ENCODE measurements at places on chromosomes 2 and 18.

- no peak for DNase-seq
Observed at GRCh38 chr18:55380589-55380988, 207.4 kb downstream of the TCF4 start.

DNA sequence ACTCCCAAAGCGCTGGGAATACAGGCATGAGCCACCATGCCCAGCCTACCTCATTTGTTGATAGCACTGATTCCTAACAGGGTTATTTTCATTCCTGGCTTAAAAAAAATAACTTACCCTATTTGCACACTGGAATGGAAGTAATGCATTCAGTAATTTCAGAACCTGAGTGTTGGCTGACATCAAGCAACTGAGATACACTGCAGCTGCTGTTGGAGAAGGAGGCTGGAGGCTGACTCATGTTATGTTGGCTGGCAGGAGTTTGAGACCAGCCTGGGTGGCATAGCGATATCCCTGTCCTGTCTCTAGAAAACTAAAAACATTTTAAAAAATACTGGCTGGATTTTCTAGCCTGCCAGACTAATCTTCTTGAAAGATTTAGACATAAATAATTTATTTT, 385.1 kb upstream of the MEX3C start:
- no peak for DNase-seq

GRCh38 chr2:217930761-217931563, 71.8 kb downstream of the TNS1 start:
- DNase-seq, result no peak

DNA sequence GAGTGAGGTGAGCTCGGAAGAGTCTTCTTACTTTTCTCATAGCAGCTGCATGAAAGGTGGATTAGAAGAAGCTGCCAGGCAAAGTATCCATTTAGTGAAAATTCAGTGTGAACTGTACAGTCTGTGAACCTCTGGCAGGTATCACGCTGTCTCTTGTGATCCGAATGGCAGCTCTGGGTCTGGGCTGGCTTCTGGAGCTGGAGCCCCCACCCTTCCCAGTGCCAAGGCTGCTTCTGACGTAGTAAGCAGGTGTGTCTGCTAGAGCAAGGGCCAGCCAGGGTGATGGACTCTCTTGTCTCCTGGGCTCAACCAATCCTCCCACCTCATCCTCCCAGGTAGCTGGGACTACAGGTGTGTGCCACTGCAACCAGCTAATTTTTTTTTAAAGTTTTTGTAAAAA, 14.0 kb upstream of the NTSR2 start:
- DNase-seq, result no peak

DNA sequence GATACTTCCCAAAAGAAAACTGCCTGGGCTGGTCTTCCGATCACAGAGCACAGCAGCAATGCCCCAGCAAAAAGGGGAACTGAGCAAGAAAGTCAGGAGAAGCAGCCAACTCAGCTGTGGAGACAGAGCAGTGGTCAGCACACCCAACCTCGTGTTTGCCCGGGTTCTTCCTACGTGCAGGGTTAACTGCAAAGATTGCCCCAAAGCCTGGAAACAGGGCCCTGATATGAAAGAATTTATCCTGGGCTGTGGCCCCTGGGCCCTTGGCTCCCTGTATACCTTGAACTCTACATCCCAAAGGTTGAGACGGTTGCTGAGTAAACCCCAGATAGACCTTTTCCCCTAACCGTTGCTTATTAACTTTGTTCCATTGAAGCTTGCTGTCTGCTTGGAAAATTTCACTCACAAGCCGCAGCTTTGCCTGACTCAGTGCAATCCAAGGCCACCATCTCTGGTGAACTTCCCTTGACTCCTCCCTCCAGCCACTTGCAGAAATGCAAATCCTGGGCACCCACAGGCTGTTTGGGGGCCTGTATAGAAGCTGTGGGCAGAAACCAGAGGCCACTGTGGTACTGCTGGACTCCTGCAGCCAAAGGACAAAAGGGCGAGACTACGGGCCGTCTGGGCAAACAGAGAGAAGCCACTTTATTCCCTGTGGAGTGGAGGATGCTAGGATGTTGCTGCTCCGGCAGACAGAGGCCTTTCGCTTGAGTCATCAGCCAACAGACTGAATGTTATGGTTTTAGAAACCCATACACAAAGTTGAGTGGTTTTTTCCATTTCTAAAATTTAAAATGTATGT, 18.2 kb downstream of the NRP2 start:
- no peak for DNase-seq

GRCh38 chr2:159807183-159808031, 9.4 kb upstream of the CD302 start:
- DNase-seq, result no peak

DNA sequence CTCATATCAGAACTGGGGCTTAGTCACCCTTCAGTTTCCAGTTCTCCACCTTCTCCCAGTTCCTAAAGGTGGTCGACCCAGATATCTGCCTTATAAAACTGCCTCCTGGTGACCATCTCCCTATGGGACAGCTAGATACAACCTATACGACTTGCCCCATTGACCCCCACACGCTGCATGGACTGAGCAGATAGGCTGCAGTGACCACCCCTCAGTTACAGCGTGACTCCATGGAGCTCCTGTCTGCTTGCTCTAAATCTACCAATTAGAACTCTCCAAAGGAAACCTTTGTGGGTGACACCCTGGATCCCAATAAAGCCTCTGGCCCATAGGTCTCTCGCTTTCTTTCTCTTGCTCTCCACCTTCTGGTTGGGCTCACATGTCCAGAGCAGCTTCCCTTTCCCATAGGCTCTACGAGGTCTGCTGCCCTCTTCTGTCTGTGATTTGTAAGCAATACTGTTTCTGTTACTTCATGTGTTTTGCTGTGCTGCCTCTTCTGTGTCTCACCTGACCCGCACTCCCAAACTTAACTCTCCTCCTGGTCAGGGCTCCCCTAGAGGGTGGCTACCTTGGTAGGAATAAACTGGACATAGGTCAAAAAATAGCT, 971.3 kb upstream of the FAM98A start:
- DNase-seq, result no peak

DNA sequence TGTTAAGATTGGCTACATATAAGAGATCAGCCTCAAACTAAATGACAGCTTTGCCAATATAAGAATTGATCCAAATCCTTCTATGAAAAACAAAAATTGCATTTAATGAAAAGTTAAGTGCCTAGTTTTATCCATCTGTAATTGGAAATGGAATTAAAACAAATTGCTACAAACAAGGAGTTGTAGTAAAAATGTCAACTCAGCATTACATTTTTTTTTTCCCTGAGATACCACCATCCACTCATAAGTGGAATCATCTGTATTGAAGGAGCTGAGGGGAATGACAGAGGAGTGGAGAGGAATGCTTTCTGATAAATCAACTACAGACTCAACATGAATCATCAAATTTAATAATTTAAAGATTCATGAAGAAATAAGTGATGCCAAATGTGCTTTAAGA, 601.8 kb downstream of the TMEM182 start:
- DNase-seq, result no peak

DNA sequence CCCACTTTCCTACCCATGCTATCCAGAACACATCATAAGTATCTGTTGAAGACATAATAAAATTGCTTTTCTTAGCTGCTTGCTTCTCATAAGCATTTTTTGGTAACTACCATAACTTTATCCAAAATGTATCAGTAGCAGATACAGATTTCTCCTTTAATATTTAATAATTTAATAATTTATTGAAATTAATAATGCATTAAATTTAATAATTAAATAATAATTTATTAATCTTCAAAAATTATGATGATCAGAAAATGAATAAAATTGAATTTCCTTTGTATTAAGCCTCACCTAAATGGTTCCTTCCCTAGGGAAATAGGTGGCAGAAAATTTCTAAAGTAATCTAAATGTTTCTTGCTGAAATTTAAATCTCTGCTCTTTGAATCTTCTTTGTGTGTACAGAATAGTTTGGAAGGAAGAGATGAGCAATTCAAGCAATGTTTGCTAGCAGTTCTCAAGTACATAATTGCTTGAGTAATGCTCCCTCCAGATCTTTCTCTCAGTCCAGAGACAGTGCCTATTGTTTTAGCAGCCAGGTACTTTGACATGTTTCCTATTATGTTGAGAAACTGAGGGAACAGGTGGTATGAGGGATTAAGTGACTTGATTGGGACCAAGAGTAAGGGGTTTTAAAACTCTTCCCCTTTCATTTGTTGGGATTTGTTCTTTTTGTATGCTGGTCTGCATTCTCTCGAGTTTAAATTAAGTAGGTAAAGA, 123.1 kb upstream of the CYP26B1 start:
- no peak for DNase-seq

- no peak for DNase-seq
Observed at GRCh38 chr18:56647951-56648893, 2.9 kb upstream of the WDR7 start.

DNA sequence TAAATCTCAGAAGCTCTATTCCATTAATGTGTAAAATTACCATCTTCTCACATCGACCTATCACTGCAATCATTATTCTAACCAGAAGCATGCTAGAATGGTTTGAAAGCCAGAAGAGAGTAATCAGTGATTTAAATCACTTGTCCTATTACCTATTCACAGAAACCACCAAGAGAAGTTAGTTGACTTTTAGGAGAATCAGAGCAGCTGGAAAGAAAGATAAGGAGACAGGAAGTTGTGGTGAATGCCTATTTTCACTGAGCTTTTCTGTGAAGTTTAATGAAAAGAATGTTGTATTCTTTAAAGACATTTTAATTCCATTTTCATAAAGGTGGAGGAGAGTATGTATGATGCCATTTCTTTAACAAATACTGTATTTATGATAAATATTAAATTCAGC, 352.6 kb upstream of the CRIM1 start:
- no peak for DNase-seq

GRCh38 chr2:101089419-101089818, 61.8 kb downstream of the TBC1D8 start:
- no peak for DNase-seq

- no peak for DNase-seq
Observed at GRCh38 chr2:104378853-104379374, 475.0 kb upstream of the POU3F3 start.

- DNase-seq, result no peak
Observed at GRCh38 chr2:43515807-43516497, 79.9 kb downstream of the THADA start.

GRCh38 chr2:164913011-164913410, 42.3 kb downstream of the SLC38A11 start:
- no peak for DNase-seq

- DNase-seq, result no peak
Observed at GRCh38 chr2:129379411-129379810, 600.1 kb upstream of the RAB6C start.

DNA sequence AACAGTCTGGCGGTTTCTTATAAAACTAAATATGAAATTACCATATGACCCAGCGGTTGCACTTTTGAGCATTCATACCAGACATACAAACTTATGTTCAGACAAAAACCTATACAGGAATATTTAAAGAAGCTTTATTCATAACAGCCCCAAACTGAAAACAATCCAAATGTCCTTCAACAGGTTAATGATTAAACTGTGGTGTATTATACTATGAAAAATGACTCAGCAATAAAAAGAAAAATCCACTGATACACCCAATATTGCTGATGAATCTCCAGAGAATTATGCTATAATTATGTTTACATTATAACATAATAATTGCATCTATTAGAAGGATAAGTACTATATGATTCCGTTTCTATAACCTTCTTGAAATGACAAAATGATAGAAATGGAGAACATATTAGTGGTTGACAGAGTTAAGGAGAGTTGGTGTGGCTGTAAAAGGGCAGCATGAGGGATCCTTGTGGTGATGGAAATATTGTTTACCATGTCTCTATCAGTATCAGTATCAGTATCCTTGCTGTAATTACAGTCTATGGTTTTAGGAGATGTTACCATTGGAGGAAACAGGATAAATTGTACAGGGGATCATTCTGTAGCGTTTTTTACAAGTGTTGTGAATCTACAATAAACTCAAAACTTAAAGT, 127.1 kb downstream of the DSC3 start:
- no peak for DNase-seq

DNA sequence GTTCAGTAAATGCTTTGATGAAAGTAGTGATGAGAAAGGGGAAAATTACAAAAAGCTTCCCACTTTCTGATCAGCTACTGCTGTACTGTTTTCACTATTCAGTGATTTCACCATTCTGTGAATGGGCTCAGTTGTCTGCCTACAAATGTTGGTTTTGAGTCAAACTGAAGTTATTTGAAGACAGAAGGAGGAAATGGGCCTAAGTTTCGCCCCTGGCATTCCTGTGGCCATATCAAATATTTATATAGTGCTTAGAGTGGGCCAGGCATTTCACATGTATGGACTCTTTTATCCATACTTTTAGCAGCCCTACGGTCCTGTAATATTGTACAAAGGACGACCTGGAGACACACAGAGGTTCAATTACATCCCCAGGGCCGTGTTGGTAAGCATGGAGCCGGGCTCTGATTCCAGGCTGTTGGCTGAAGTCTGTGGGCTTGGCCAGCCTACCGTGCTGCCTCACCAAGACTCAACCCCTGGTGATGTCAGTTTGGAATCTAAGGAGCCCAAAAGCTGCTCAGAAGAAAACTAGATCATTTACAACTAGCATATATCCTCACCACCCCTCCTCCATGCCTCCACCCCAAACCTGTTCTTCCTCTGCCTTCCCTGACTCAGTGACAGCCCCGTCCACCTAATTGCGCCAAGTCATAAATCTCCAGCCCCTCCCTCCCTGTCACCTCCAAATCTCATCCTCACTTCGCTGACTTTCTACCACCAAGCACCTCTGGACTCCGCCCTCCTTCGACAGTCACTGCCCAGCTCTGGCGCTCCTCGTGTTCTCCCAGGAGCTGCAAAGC, 10.1 kb upstream of the GRHL1 start:
- DNase-seq, result no peak

DNA sequence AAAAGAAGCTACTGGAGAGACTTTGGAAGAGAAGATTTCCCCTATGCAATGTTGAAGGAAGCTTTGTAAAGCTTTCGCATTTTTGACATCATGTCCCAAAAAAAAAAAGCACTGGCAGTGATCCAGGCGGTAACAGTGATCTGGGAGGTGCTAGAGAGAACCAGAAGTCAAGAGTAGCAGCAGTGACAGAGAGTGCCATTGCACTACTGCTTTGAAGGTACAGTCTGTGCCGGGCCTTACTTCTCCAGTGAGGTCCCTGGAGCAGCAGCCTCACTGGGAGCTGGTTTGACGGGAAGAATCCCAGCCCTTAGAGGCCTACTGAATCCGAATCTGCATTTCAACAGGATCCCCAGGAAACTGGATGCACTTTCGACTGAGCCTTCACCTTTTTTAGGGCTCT, 50.9 kb upstream of the ATL2 start:
- DNase-seq, result no peak

GRCh38 chr2:237154082-237154638, 68.5 kb downstream of the COPS8 start:
- DNase-seq, result no peak

DNA sequence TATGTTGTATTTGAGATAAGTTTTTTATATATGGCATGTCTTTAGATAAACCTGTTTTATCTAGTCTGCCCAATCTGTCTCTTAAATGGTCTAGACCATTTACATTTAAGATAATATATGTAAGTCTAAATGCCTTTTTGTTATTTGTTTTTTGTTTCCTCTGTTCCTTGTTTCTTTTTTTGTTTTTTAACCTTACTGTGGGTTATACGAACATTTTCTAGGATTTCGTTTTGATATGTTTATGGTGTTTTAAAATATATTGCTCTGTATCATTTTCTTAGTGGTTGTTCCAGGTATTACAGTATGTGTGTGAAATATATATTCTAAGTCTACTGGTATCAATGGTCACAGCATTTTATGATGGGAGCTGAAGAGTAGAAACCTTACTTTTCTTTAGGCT, 13.3 kb downstream of the BCL2L11 start:
- DNase-seq, result no peak

Measured in left lobe of liver (tissue), 2 donors.